ENCODE measurements at places on chromosomes 12 and 14.

DNA sequence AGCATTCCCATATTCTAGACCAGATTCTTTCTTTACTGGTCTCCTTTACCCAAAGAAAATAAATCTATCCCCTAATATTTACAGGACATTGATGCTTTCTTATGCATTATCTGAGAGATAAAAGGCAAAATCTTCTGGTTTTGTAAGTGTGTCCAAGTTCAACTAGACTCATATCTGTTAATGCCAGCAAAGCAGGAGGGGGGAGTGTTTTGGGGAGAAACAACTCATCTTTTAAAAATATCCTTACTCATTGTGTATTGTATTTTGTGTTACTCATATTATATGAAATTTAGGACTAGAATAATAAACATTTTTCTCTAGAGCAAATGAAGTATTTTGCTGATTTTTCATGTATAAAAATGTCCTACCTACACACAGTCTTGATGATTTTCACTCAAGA, 54.8 kb downstream of the SAMD4A start:
- no peaks in the 10 kb centered on the region for H3K36me3 ChIP-seq
- H3K4me1 ChIP-seq: peaks cover 13% of the 10 kb centered on the region
- no peak overlapping the region for H3K4me3 ChIP-seq
- H3K27ac ChIP-seq: no peak overlapping the region
- H3K27me3 ChIP-seq: no peaks in the 10 kb centered on the region

- DNase-seq: peak; percentile 58
- no peaks in the 10 kb centered on the region for H3K36me3 ChIP-seq
- H3K4me3 ChIP-seq: peak overlapping the region; percentile 35
- no peak overlapping the region for H3K27ac ChIP-seq
- H3K27me3 ChIP-seq: peaks cover 70% of the 10 kb centered on the region
- H3K4me1 ChIP-seq: peaks cover 5% of the 10 kb centered on the region
These were observed 639 bp downstream of the FZD10 start for GRCh38 chr12:130162745-130163460.

DNA sequence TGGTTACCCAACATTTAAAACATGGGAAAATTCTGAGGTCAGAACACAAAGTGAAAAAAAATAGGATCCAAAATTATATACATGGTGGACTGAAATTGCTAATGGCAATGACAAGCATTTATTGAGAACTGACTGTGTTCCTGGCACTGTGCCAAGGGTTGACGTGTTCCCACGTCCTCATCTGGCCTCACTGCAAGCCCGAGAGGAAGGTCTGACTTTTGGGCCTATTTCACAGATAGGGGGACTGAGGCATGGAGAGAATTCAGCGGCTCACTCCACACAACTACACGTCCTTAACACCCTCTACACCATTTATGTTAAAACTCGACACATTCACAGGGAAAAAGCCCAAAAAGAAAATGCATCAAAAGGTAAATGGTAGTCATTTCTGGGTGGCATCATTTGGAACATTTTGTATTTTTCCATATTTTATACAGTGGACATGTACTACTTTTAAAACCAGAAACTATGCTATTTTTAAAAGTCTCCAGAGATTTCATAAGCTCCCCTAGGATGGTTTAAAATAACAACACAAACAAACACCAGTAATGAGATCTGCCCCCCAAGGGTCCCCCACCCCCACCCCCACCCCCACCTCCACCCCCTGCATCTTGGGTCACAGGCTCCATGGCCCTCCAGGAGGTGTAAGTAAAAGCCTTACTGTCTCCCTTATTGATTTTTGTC, 27.7 kb downstream of the CLMN start:
- H3K27me3 ChIP-seq: no peaks in the 10 kb centered on the region
- H3K27ac ChIP-seq: no peak overlapping the region
- H3K4me1 ChIP-seq: peaks cover 10% of the 10 kb centered on the region
- H3K4me3 ChIP-seq: no peak overlapping the region
- H3K36me3 ChIP-seq: no peaks in the 10 kb centered on the region

GRCh38 chr14:21882226-21882625, 208.6 kb upstream of the OR4E1 start:
- no peak overlapping the region for H3K4me3 ChIP-seq
- no peaks in the 10 kb centered on the region for H3K4me1 ChIP-seq
- H3K27me3 ChIP-seq: no peaks in the 10 kb centered on the region
- no peak overlapping the region for H3K27ac ChIP-seq
- no peak for DNase-seq
- H3K36me3 ChIP-seq: no peaks in the 10 kb centered on the region

GRCh38 chr14:94646481-94646880, 34.3 kb downstream of the SERPINA3 start:
- H3K27me3 ChIP-seq: no peaks in the 10 kb centered on the region
- DNase-seq: no peak
- H3K4me3 ChIP-seq: no peak overlapping the region

All from upper lobe of right lung (tissue), 1 donor.